Activated CD4-positive, alpha-beta T cell treated with anti-CD3 and anti-CD28 coated beads, Interleukin-10, Interleukin-2, amounts not matched to agents 100 ng/mL and 50 ng/mL, durations not matched to agents 16 hours and 8 hours (primary cell): ENCODE measurements at places on chromosomes 5 and 9.
A peak's percentile ranks its signal among the peaks of the same experiment; 100 is the strongest.

GRCh38 chr9:129398961-129399633 lies 221.0 kb upstream of the IER5L start:
- no peak for DNase-seq

GRCh38 chr5:129963359-129963758 lies 59.1 kb downstream of the CHSY3 start:
- DNase-seq = no peak

GRCh38 chr9:131844745-131845118 lies 104.9 kb upstream of the RAPGEF1 start:
- DNase-seq = no peak

DNA sequence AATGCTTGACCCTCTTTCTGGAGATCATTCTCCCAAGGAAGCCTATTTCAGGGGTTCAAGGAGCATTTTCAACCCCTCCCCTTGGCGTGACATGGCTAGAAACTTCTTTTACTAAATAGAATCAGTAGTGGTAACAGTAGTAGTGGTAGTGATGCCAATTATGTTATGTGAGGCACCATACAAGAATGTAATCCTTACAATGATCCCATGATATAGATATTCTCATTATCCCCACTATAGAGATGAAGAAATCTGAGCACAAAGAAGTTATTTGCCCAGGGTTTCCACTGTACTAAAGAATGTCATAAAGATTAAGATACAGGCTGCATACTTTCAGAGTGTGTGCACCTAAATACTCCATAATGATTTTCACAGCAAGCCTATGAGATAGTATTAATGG lies 155.4 kb upstream of the CLINT1 start:
- DNase-seq = no peak

GRCh38 chr9:107309271-107309670 lies 26.2 kb downstream of the RAD23B start:
- DNase-seq = peak; percentile 37
